ENCODE measurements at places on chromosomes 6 and 20. TPM values are rescaled to one million over a fixed set of nuclear protein-coding genes. Genes with fewer than 3 reads are reported as not detected.

- H3K27me3 ChIP-seq, result no peaks in the 10 kb centered on the region
- no peak for DNase-seq
- H3K4me3 ChIP-seq, result no peak overlapping the region
- no peaks in the 10 kb centered on the region for H3K36me3 ChIP-seq
- H3K27ac ChIP-seq, result no peak overlapping the region
Observed at GRCh38 chr6:54248319-54248718, 59.9 kb upstream of the TINAG start.

DNA sequence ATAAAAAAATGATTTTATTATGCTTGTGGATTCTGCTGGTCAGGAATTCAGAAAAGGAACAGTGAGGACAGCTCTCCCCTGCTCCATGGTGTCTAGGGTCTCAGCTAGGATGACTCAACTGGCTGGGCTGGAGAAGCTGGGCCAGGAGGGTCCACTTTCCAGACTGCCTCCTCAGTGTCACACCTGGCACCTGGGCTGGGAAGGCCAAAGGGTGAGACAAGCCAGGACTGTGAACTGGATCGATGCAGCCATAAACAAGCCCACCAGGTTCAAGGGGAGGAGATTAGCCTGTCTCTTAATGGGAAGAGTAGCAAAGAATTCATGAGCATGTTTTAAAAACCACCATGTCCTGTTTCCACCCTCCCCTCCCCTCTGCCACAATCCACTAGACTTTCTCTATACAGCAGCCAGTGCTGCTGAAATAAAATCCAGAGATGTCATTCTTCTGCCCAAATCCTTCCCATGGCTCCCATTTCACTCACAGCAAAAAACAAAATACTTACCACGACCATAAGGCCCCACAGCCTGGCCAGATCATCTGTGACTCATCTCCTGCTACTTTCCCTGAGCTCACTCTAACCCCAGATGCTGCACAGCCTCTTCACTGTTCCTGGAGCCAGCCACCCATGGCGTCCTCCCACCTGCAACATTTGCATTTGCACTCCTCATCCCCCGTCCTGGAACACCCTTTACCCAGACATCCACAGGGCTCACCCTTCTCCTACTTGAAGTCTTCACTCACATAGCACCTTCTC is 13.8 kb downstream of the SPTLC3 start:
- H3K4me1 ChIP-seq, result no peaks in the 10 kb centered on the region
- no peaks in the 10 kb centered on the region for H3K36me3 ChIP-seq
- no peak for DNase-seq
- H3K27me3 ChIP-seq, result no peaks in the 10 kb centered on the region
- no peak overlapping the region for H3K27ac ChIP-seq

DNA sequence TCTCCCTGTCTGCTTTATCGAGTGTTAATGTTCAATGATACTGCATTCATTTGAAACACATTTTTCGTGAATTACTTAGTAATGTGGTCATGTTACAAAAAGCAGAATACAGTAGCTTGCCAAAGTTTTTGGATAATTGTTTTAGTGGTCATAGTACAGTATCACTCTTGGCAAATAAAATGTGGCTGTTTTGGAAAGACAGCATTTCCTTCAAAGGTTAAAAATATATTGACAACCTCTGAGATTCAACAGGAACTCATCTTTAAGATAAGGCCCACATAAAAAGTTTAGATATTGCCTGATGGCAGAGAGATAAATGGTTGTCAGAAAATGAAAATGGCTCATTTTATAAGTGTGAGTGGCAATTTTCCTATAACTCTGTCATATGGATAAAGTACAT is 297.7 kb upstream of the MAN1A1 start:
- H3K4me3 ChIP-seq, result no peak overlapping the region
- no peaks in the 10 kb centered on the region for H3K4me1 ChIP-seq
- no peak for DNase-seq
- no peaks in the 10 kb centered on the region for H3K27me3 ChIP-seq
- H3K27ac ChIP-seq, result no peak overlapping the region
- no peaks in the 10 kb centered on the region for H3K36me3 ChIP-seq

DNA sequence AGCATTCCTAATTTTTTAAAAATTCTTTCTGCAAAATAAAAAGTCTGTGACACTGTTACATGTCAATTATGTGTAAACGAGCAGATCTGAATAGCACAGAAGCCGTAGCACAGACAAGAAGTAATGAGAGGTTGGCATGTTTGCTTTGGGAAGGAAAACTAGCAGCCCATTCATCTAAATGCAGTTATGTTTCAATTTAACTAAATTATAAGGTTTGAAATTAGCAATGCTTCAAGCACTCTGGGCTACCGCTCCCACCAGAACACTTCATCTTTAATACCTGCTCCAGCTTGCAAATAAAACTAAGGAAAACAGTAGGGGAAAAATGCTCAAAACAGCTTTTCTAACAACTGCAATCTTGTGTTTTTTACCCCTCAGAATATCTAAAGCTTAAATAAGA is 73.9 kb downstream of the PTPRK start:
- no peaks in the 10 kb centered on the region for H3K27me3 ChIP-seq
- H3K36me3 ChIP-seq, result no peaks in the 10 kb centered on the region
- no peak overlapping the region for H3K27ac ChIP-seq
- H3K4me1 ChIP-seq, result no peaks in the 10 kb centered on the region
- H3K4me3 ChIP-seq, result no peak overlapping the region

DNA sequence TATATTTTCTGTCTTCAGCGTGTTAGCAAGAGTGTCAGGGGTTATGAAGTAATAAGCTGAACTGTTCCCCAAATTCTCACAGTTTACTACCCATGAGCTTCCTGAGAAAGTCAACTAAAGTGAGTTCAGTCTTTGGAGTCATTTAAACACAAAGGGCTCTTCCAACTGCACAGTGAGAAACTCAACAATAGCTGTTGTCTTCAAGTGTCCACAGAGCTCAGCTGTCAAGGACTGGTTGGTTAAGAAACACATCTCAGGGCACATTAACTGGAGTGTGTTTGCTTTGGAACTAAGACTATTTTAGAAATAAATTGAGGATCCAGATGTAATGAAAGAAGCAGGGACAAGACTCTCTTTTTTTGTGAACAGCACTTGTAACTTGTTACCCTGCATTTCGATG is 241.4 kb upstream of the SOX4 start:
- peaks cover 29% of the 10 kb centered on the region for H3K4me1 ChIP-seq
- no peaks in the 10 kb centered on the region for H3K27me3 ChIP-seq
- DNase-seq, result no peak
- H3K36me3 ChIP-seq, result no peaks in the 10 kb centered on the region
- H3K4me3 ChIP-seq, result no peak overlapping the region

- H3K27ac ChIP-seq, result no peak overlapping the region
- no peaks in the 10 kb centered on the region for H3K36me3 ChIP-seq
- peaks cover 23% of the 10 kb centered on the region for H3K4me1 ChIP-seq
- no peaks in the 10 kb centered on the region for H3K27me3 ChIP-seq
- no peak overlapping the region for H3K4me3 ChIP-seq
Observed at GRCh38 chr6:38387971-38388370, 251.8 kb downstream of the BTBD9 start.

GRCh38 chr6:2448826-2449571 is 203.6 kb upstream of the GMDS start:
- peaks cover 6% of the 10 kb centered on the region for H3K4me1 ChIP-seq
- H3K27me3 ChIP-seq, result no peaks in the 10 kb centered on the region
- no peaks in the 10 kb centered on the region for H3K36me3 ChIP-seq
- H3K4me3 ChIP-seq, result no peak overlapping the region

DNA sequence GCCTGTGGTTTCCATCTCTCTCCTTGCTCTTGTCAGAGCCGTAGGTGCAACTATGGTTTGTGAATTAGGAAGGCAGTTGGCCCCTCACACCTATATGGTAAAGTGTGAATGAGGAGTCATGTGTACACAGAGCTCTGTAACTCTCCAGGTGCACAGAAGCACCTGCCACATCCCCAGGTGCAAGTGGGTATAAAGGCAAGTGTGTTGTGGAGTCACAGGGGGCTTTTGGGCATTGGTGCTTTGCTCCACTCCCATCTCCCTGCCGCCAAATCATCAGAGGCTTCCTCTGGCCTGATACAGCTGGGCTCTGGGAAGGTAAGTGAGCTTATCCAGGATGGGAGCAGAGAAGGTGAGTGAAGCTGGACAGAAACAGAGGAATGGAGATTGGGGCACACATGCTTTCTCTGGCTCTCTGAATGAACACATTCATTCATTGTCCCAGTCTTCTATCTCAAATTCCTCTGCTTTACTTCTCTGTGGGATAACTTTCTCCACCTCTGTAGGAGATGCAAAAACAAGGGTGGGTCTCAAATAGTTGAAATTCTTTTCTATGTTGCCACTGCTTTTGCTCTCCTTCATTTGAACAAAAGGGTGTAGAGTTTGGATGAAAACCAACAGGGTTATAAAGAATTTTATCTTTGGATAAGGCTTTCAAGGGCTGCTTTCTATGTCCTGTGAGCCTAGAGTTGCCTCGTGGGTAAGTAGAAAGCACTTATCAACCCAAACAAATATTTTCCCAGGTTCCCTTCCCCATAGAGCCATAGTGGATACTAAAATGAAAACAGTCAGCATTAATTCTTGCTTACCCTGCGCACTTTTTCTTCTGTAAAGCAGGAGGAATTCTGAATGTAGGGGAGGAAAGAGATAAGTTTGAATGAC is 45.0 kb upstream of the RIPOR2 start:
- H3K27me3 ChIP-seq, result no peaks in the 10 kb centered on the region
- no peak overlapping the region for H3K27ac ChIP-seq
- H3K4me3 ChIP-seq, result no peak overlapping the region
- H3K4me1 ChIP-seq, result peaks cover 5% of the 10 kb centered on the region
- DNase-seq, result no peak

Gene ASIP
- total RNA-seq, result not detected

Gene MOXD1
- total RNA-seq, result 0.32 TPM

Gene SEMG1
- not detected for total RNA-seq

Gene HLA-DQB2
- total RNA-seq, result 1.2 TPM

Gene HLA-DOA
- total RNA-seq, result 0.52 TPM

All from psoas muscle (tissue), 8 donors.